ENCODE measurements at places on chromosomes 7 and 10.

DNA sequence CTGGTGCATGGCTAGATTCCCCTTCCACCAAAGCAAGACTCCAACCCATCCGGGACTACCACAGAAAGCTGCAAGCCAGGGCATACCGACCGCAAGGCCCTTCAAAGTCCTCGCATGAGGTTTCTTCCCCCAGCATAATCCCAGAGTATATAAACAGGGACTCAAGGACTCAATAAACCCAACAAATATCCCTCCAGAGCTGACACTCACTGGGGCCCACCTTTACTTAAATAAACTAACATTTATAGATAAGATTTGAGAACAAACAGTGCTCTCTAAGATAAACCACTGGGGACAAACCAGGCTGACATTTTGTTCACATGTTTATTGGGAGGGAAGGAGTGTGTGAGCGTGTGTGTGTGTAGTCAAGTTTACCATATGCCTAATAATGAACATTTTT, 138.2 kb downstream of the ADAM12 start:
- no peak for DNase-seq

GRCh38 chr10:35502692-35503091, 102.4 kb upstream of the GJD4 start:
- no peak for DNase-seq

GRCh38 chr10:124596116-124596785, 134.6 kb downstream of the LHPP start:
- no peak for DNase-seq

DNA sequence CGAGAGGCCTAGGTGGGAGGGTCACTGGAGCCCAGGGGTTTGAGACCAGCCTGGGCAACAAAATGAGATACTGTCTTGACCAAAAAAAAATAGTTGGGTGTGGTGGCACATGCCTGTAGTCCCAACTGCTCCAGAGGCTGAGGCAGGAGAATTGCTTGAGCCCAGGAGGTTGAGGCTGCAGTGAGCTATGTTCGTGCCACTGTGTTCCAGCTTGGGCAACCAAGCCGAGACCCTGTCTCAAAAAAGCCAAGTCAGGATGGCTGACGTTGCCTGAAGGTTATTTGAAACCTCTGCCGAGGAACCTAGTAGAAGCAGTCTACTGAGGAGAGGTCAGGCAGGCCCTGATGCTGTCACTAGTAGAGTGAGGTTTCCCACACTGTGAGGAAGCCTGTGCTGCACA, 22.8 kb downstream of the DNAJB6 start:
- no peak for DNase-seq

- DNase-seq: no peak
Measured at GRCh38 chr10:91558473-91558872, 74.4 kb downstream of the PPP1R3C start.

- no peak for DNase-seq
Measured at GRCh38 chr10:77077316-77077945, 560.2 kb downstream of the KCNMA1 start.

GRCh38 chr7:26049081-26049480, 102.9 kb upstream of the NFE2L3 start:
- no peak for DNase-seq

DNA sequence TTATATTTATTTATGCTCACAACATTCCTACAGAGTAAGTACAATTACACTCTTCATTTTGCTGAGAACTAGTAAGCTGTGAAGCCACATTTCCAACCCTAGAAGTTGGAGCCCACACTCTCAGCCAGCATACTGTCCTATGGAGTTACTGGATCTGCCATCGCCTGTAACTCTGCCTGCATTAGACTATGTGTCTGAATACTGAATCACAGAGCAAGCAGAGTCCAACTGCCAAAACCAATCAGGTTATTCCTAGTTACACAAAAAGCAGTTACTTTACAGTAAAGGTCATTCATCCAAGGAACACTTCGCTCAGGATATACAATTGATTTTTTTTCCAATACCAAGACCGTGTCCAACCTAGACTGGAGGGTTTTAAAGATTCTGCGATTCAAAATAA, 21.5 kb downstream of the CTAGE6 start:
- DNase-seq: no peak

- no peak for DNase-seq
Measured at GRCh38 chr10:124520558-124521428, 59.2 kb downstream of the LHPP start.
